ENCODE measurements at places on chromosomes 13 and 19. TPM values are rescaled to one million over a fixed set of nuclear protein-coding genes. Genes with fewer than 3 reads are reported as not detected.

DNA sequence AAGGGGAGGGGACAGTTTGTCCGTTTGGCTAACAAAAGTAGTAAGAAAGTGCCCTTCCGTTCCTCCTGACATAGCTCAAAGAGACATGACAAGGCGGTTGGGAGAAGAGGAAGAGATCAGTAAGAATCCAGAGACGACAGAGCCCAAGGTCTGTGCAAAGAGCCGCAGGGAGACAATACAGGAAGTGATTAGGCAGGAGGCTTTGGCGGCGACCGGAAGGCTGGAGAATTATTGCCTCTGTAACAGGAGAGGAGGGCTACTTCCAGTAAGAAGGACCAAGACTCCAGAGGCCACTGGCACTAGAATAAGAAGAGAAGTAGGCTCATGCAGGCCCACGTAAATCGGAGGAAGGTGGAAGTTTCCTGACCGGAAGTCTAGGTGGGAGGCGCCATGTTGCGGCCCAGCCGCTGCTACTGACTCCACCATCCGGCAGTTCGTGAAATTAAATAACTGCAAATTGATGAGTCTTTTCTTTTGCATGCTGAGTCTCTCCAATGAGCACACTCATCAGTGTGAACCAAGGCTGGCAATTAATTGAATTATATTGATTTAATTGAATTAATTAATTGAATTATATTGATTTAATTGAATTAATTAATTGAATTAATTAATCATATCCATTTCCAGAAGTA, 9.9 kb downstream of the RFX2 start:
- no peak for DNase-seq

LRCH1 gene
- total RNA-seq, result 8.1 TPM

- DNase-seq, result peak; percentile 16
These were observed 13.9 kb downstream of the FCHO1 start for GRCh38 chr19:17765069-17765618.

KIR2DL4 gene
- not detected for total RNA-seq

All from endodermal cell (in vitro differentiated cells).